Stimulated activated CD8-positive, alpha-beta memory T cell treated with anti-CD3 and anti-CD28 coated beads, Interleukin-15, amount 100 ng/mL, for 4 hours (primary cell): ENCODE measurements at places on chromosomes 13 and 19.

- DNase-seq: no peak
Measured at GRCh38 chr19:42501733-42502132, 26.5 kb downstream of the CEACAM1 start.

GRCh38 chr13:52385870-52386269, 20.1 kb downstream of the THSD1 start:
- DNase-seq: no peak

- no peak for DNase-seq
Measured at GRCh38 chr13:19239114-19239860, 57.7 kb upstream of the TUBA3C start.

GRCh38 chr13:111521030-111521429, 200.6 kb downstream of the TEX29 start:
- no peak for DNase-seq

DNA sequence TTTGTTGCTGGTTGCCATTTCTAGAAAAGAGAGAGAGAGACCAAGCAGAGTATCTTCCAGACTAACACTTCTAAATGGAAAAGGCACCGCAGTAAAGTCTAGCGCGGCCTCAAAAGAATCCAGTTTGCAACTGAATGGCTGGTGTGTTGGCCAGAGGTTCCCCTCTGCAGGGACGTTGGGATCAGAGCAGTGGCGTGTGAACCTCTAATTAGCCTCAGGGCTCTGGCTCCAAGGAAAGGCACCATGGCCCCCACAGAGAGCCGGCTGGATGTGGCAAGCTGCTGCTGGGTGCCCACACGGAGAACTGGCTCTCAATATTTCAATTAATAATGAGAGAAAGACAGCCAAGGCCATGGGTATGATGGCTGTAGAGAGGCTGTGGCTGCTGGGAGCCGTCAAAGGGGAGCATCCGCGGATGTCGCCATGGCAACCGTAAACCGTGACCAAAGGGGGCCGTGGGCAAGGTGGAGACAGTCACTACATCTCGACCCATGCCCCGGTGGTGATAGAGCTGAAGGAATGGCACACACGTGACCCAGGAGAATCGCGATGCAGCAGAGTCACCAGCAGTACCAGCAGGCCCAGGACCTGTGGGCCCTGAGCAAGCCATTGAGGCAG, 9.5 kb downstream of the VSTM2B start:
- DNase-seq: no peak

DNA sequence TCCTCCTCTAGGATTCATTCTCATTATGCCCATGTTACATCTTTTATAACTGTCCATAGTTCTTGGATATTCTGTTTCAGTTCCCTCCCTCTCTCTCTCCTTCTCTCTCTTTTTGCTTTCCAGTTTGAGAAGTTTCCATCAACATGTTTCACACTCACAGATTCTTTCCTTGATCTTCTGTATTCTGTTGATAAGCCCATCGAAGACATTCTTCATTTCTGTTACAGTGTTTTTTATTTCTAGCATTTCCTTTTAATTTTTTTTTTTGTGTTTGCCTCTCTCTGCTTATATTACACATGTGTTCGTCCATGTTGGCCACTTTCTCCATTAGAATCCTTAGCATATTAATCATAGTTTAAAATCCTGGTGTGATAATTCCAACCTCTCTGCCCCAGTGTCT, 68.3 kb downstream of the WTIP start:
- DNase-seq: no peak

GRCh38 chr19:35534803-35535480, 1.7 kb downstream of the GAPDHS start:
- no peak for DNase-seq
